Natural killer cell (primary cell): ENCODE measurements at places on chromosomes 5 and 9.

GRCh38 chr5:5422819-5423515 is 490 bp downstream of the ICE1 start:
- H3K4me3 ChIP-seq: peak overlapping the region; percentile 83
- no peak for DNase-seq
- no peaks in the 10 kb centered on the region for H3K27me3 ChIP-seq
- no peaks in the 10 kb centered on the region for H3K36me3 ChIP-seq

- no peaks in the 10 kb centered on the region for H3K4me1 ChIP-seq
- no peak for DNase-seq
- H3K27ac ChIP-seq: no peak overlapping the region
- peaks cover 3% of the 10 kb centered on the region for H3K36me3 ChIP-seq
- H3K27me3 ChIP-seq: no peaks in the 10 kb centered on the region
These were observed 54.4 kb downstream of the AUH start for GRCh38 chr9:91307279-91307678.

DNA sequence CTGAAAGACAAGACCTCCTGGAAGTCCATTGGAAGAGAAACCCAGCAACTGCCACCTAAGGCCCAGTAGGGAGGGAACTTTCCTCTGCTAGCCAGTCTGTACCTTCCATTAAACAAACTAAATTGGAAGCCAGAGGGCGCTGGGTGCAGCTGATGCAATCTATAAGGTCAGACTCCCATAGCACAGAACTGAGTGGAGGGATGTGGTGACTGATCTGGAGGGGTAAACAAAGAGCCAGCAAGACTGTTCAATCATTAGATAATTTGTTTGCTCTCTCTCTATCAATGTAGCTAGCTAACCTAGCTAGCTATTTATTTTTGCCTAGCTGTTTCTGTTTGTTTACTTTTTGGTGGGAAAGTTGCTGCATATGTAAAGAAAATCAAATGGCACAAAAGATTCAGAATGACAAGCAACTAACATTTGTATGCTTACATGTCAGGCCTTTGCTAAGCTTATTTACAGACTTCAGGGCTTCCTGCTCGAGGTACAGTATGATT is 291.8 kb upstream of the DAB2 start:
- no peaks in the 10 kb centered on the region for H3K36me3 ChIP-seq
- no peaks in the 10 kb centered on the region for H3K4me1 ChIP-seq
- peak; percentile 48 for DNase-seq
- H3K4me3 ChIP-seq: no peak overlapping the region
- no peaks in the 10 kb centered on the region for H3K27me3 ChIP-seq

DNA sequence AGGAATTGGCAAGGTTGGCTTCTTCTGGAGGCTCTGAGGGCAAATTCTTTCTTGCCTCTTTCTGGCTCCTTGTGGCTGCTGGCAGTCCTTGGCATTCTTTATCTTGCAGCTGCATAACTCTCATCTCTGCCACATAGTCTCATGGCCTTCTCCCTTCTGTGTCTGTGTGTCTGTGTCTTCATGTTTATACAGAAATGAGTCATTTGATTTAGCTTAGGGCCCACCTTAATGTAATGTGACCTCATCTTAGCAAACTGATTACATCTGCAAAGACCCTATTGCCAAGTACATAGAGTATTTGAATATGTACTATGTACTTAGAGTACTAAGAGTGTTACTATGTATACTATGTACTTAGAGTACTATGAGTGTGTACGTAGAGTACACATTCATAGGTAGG is 122.5 kb downstream of the RFK start:
- no peaks in the 10 kb centered on the region for H3K36me3 ChIP-seq
- no peak overlapping the region for H3K4me3 ChIP-seq
- no peaks in the 10 kb centered on the region for H3K27me3 ChIP-seq
- no peak overlapping the region for H3K27ac ChIP-seq

DNA sequence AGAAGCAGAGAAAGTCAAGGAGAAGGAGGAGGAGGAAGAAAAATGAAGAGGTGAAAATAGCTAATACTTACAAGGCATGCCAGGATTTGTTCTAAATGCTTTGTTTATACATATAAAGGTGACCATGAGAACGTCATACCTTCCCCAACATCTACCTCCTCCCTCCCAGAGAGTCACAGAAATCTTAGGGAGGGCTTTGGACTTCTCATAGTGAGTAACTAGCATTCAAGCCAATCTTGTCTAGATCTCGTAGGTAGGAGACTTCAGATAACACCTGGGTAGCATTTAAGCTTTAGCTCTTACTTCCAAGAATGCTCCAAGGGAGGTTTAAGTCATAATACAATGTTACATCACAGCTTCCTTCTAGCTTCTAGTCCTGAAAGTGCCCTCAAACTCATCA is 36.5 kb upstream of the GPBP1 start:
- DNase-seq: no peak
- H3K36me3 ChIP-seq: no peaks in the 10 kb centered on the region
- H3K27me3 ChIP-seq: no peaks in the 10 kb centered on the region
- no peak overlapping the region for H3K27ac ChIP-seq
- H3K4me1 ChIP-seq: no peaks in the 10 kb centered on the region
- no peak overlapping the region for H3K4me3 ChIP-seq

GRCh38 chr5:169213479-169213878 is 87.5 kb downstream of the SLIT3 start:
- DNase-seq: no peak
- H3K4me1 ChIP-seq: no peaks in the 10 kb centered on the region
- no peaks in the 10 kb centered on the region for H3K27me3 ChIP-seq
- H3K36me3 ChIP-seq: no peaks in the 10 kb centered on the region
- no peak overlapping the region for H3K4me3 ChIP-seq

DNA sequence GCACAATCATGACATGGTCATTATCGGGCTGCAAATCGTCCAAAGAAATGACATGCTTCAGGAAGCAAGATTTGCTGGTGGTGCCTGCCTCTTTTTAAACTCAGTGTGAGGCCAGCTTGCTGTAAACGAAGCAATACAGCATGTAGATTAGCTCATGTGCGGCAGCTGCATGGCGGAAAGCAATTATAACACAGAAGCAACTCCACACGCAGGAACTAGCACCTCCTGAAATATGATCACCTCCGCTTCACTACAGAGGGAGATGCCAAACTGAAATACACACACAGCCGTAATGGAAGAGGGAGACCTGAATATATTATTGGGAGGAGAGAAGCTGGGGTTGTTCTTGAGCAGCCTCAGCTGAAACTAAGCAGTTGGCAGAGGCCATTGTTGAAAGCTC is 312.5 kb downstream of the PSAT1 start:
- no peaks in the 10 kb centered on the region for H3K36me3 ChIP-seq
- no peak overlapping the region for H3K4me3 ChIP-seq
- no peaks in the 10 kb centered on the region for H3K27me3 ChIP-seq

GRCh38 chr5:172144291-172144815 is 43.7 kb downstream of the STK10 start:
- no peaks in the 10 kb centered on the region for H3K27me3 ChIP-seq
- no peak for DNase-seq
- H3K36me3 ChIP-seq: peaks cover 39% of the 10 kb centered on the region
- H3K27ac ChIP-seq: peak overlapping the region; percentile 28
- H3K4me1 ChIP-seq: peaks cover 81% of the 10 kb centered on the region
- H3K4me3 ChIP-seq: no peak overlapping the region

- H3K4me1 ChIP-seq: no peaks in the 10 kb centered on the region
- no peaks in the 10 kb centered on the region for H3K27me3 ChIP-seq
- H3K36me3 ChIP-seq: no peaks in the 10 kb centered on the region
- no peak overlapping the region for H3K27ac ChIP-seq
- no peak overlapping the region for H3K4me3 ChIP-seq
These were observed 163.9 kb downstream of the GABRG2 start for GRCh38 chr5:162231522-162231921.

DNA sequence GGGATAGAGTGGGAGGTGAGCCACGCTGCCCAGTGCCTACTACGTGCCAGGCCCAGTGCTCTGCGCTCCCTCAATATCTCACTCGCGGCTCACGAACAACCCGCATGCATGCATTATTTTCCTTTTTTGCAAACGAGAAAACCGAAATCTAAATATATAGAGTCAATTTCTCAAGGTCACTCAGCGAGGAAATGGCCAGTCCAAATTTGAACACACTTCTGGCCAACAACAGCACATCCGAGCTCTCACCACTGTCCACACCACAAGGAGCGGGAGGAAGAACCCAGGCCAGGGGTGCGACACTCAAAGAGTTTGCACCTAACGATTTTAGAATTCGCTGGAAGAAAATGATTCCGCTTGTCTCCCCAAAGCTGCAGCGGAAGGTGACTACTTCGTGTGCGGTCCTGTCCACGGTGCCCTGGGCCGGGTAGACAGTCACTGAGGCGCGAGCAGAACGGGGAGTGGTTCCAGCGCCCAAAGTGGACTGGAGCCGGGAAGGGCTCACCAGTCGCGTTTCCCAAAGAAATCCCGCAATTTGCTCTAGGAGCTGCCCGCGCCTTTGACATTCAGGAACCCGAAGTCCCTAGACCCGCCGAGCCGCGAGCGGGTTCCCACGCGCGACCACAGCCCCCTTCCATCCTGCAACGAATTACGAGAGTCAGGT is 1.1 kb upstream of the TLX3 start:
- H3K27me3 ChIP-seq: peaks cover 60% of the 10 kb centered on the region
- H3K4me3 ChIP-seq: no peak overlapping the region
- DNase-seq: no peak
- no peak overlapping the region for H3K27ac ChIP-seq
- no peaks in the 10 kb centered on the region for H3K36me3 ChIP-seq

- DNase-seq: peak; percentile 36
- H3K4me3 ChIP-seq: no peak overlapping the region
- H3K27ac ChIP-seq: no peak overlapping the region
- no peaks in the 10 kb centered on the region for H3K27me3 ChIP-seq
These were observed 70.4 kb upstream of the CTSV start for GRCh38 chr9:97109194-97109811.

DNA sequence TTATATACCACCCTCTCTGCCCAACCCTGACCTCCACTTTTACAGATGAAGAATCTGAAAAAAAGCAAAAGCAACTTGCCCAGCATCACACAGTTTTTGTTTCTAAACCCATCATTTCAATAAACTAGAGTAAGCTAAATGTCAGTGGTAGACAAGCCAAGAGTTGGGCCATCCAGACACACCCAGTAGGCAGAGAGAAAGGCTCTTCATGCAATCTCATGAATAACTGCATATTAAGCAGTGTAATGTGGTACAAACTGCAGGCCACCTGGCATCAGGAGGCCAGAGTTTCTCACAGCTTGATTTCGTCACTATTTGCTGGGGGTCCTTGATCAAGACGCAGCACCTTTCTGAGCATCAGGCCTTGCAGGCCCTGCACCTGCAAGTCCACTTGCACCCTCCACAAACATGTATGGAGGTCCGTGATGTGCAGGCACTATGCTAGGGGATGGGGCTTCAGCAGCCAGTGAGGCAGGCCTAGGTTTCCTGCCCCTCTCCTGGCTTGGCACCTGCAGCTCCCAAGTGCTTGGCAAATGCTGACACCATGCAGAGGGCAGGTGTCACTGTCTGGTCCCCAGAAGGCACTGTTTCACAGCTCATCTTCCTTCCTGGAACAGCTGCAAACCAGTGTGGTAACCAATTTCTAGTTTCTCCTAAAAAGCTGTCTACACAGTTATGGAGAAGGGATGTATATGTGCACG is 29.8 kb downstream of the ADAM19 start:
- no peaks in the 10 kb centered on the region for H3K36me3 ChIP-seq
- H3K27ac ChIP-seq: no peak overlapping the region
- H3K4me1 ChIP-seq: peaks cover 26% of the 10 kb centered on the region

GRCh38 chr5:72938206-72938605 is 17.6 kb upstream of the FCHO2 start:
- no peaks in the 10 kb centered on the region for H3K4me1 ChIP-seq
- H3K4me3 ChIP-seq: no peak overlapping the region
- H3K27ac ChIP-seq: no peak overlapping the region
- no peaks in the 10 kb centered on the region for H3K27me3 ChIP-seq

DNA sequence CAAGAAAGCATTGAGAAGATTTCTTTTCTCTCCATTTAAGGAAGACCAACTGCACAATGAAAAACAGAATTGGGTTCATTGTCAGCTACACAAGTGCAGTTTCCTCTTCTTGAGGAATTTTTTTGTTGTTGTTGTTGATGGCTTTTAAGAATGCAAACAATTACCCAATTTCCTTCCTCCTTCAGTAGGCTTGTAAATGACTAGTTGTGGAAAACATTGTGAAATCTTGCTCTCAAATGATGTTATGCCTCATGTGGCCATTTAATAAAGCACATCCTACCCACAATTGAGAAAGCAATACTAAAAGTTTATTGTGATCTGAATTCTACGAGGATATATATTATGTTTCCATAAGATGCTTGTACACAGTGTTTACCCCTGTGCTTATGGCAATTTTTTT is 171.6 kb downstream of the FAM174A start:
- no peaks in the 10 kb centered on the region for H3K4me1 ChIP-seq
- H3K27ac ChIP-seq: no peak overlapping the region
- no peak for DNase-seq
- no peak overlapping the region for H3K4me3 ChIP-seq
- H3K36me3 ChIP-seq: no peaks in the 10 kb centered on the region
- no peaks in the 10 kb centered on the region for H3K27me3 ChIP-seq
